NT2/D1 (cell line): ENCODE measurements at places on chromosomes 3 and 15.

DNA sequence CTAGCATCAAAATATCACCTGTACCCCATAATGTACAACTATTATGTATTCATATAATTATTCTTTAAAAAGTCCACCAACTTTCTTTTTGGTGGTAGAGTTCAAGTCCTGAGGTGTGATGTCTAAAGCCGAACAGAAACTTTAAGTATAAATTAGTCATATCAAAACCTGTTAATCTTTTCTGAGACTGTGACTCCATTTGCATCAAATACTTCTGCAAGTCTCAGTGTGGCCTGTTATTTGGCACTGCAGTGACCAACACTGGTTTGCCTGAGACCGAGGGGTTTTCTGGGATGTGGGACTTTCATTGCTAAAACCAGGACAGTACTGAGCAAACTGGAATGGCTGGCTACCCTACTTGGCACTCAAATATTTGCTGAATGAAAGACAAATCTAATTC is 7.3 kb downstream of the NGLY1 start:
- no peak for DNase-seq

DNA sequence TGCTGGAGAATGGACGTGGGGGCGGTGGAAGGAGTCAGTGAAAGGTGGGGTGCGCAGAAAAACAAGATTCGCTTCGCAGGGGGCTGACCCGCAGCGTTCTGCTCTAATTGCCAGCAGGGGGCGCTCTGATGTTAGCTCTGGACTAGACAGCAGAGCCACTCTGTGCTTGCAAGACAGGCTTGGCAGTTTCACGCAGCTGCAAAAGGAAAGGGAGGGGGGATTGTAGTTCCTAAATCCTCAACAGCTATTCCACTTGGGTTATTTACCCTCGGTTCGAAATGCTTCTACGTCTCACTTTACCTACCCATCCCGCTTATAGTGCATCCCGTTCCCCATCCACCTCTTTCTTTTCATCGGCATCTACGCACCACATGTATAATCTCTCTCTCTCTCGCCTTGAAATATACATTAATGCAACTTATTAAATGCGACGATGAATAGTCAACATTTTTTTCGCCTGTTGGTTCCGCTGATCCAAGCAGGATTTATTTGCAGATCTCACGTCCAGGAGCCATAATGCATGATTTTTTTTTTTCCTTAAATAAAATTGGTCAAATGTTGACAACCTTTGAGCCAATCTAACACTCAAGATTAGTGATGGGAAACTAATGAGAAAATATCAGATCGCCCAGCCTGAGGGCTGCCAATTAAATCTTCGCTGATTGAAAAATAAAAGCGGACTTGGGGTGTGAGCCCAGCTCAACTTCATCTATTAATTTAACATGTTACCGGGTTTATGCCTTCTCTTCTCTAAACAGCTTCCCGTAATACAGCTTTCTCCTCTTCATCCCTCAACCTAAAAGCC is 216.4 kb downstream of the MEIS2 start:
- peak; percentile 77 for DNase-seq

DNA sequence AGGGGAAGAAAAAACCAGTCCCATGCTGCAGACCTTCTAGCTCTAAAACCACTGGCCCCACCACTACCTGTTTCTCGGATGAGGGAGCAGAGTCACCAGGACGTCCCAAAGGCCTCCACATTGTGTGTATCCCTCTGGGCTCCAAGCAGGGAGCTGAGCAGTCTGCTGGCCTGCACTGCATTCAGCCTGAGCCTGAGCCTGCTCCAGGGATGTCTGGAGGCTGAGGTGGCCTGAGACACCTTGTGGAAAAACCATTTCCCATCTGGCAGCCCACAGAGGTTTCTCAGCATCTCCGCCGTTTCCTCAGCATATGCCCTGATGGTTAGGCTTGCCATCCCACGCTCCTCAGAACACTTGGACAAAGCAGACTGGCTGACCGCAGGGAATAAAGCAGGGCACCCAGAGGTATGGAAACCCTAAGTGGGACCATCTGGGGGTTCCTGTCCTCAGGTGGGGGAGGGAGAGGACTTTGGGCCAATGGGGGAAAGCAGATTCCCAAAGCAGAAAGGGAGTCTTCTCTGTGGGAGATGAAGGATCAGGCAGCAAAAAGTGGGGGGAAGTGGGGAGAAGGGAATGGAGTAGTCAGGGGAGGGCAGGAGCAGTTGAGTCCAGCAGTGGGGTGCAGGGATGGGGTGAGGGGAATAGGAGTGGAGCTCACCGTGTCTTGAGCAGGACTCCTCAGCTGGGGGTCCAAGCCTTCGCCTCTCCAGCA is at the start of gene CILP:
TSS of gene CILP (minus strand) at position 704 of the 712 bp plus-strand sequence. CDS start 1,718 bp downstream, outside the sequence.
- no peak for DNase-seq

DNA sequence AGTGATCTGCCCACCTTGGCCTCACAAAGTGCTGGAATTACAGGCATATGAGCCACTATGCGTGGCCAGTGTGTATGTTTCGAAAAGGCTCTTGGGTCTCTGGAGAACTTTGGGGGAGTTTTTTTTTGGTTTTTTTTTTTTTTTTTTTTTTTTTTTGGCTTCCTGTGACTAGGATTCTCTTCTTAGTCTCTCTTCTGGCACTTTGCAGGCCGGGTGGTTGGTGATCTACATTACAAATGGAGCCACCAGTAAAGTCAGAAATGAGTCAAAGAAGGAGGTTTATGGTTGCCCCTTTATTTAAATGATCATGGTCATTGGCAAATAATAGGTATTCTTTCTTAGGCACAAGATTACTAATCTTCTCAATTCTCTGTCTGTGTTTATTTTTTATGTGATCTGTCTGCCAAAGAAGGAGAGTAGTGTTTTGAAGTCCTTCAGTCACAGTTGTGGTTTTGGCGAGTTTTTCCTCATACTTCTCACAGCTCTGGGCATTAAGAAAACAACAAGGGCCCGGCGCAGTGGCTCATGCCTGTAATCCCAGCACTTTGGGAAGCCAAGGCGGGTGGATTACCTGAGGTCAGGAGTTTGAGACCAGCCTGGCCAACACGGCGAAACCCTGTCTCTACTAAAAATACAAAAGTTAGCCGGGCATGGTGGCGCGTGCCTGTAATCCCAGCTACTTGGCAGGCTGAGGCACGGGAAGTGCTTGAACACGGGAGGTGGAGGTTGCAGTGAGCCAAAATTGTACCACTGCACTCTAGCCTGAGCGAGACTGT is 38.3 kb downstream of the PDE8A start:
- DNase-seq = no peak

DNA sequence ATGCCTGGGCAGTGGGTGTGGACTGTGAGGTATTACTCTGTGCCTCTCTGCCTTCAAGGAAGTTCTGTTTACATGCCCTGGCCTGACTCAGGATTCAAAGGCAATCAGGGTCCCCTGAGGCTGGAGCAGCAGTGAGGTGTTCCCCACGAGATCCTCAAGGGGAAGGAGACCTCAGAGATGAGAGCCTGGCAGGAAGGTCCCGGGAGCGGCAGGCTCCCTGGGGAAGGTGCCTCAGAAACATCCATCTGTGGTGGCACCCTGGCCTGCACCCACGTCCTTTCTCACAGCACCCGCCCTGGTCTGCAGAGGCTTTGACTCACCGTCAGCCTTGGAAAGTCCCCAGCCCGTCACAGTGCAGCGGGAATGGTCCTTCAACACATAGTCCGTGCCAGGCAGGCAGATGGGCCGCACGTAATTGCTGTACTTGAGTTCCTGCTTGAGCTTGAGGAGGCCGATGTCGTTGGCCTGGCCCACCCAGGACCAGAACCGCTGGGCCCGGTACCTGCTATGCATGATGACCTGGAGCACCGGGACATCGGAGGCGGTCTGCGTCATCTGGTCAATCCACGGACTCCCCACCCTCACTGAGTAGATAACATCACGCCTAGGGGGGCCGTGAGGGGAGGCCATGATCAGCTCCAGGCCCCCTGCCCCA is 3.6 kb downstream of the PRSS50 start:
- no peak for DNase-seq

GRCh38 chr15:90016721-90017120 is 15.6 kb downstream of the ZNF710 start:
- no peak for DNase-seq

DNA sequence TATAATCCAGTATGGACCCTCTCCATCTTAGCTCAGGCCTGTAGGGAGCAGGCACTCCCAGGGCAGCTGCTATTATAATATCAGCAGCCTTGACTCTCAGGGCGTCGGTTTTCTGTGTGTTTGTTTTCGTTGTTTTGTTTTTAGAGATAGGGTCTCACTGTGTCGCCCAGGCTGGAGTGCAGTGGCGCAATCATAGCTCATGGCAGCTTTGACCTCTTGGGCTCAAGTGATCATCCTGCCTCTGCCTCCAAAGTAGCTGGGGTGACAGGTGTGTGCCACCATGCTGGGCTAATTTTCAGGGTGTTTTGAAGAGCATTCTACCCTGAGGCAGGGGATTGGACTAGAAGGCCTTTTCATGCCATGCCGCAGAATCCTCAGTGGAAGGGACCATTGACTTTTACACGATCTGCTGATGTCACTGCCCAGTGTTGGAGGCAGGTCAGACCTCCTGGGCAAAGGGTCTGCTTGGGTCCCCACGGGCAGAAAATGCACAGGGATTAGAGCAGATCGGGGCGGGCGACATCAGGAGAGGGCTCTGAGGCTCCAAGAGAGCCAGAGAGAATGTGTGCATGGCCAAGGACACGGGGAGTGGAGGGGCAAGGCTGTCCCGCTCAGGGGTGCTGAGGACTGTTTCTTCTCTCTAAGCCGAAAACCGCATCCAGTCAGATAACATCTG is 7.8 kb downstream of the MELTF start:
- DNase-seq = no peak
